ENCODE measurements at places on chromosomes 6 and 20.

DNA sequence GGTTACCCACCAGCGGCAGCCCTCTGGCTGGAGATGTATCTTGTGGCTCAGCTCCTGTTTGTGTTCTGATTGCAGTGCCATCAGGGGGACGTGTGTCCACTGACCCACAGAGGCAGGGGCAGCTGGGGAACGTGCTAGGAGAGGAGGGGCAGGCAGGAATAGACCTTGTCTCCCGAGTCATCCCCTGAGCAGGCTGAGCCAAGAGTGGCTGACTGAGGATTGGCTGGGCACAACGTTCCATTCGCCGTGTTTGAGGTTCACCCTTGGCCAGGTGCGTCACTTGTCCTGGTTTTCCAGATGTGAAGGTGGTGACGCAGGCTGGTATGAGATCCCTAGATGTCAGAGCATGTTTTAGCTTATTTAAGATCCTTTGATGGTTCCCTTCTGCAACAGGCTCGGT is 57.7 kb downstream of the ADNP start:
- no peak for DNase-seq

DNA sequence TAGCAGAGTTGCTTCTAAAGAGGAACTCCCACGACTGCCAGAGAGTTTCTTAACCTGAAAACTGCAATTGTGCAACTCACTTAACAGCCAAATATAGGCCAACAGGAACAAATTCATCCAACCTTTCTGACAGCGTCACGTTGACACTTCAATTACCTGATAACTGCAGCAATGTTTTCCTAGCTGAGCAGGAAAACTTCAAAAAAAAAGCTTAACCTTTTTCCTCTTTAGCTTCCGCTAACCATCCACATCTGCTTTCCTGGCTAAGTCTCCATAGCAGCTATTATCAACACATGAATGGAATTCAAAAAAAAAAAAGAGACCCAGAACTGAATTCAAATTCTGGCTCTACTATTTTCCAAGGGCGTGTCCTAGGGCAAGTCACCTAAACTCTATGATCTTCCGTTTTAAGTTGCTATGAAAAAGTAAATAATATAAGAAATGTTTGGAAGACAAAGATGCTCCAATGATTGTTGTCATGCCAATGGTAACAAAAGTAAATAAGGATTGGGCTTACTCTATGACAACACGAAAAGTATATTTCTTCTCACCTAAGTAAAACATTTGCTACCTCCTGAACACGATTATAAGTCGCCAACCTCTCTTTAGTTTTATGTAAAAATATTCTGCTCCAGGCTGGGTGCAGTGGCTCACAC is 524.6 kb upstream of the JARID2 start:
- peak; percentile 15 for DNase-seq

DNA sequence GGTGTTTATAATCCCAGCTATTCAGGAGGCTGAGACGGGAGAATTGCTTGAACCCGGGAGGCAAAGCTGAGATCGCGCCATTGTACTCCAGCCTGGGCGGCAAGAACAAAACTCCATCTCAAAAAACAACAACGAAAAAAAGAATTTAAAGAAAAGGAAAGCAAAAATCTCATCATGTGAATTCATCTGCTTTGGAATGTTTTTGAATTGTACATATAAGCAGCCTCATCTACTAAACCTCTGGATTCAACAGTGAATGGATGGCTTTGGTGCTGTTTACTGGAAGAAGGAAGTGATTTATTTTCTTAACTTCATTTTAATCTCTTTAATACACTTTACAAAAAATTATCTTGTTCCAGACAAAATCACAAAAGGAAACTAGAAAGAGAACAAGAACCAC is 51.8 kb upstream of the PNRC1 start:
- no peak for DNase-seq

DNA sequence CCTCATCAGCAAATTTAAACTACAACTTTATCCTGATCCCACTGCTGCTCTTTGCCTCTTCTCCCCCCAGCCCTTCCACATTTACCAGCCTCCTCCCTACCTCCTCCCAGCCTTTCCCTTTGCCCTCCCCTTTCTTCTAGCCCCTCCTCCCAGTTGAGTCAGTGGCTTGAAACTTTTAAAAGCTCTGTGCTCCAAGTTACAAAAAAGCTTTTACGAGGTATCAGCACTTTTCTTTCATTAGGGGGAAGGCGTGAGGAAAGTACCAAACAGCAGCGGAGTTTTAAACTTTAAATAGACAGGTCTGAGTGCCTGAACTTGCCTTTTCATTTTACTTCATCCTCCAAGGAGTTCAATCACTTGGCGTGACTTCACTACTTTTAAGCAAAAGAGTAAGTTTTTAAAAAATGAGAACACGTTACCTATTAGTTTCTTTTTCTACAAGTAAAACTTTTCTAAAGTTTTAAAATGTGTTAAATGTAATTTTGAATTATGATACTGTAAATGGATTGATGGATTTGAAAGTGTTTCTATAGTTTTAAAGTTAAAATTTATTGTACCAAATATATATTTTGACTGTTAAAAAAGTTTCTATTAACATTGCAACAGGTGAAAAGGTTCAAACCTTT is at the start of gene GJA1:
GJA1 (plus strand) TSS at position 203 of the 626 bp plus-strand sequence. CDS start 11,202 bp downstream, outside the sequence.
- DNase-seq, result no peak

DNA sequence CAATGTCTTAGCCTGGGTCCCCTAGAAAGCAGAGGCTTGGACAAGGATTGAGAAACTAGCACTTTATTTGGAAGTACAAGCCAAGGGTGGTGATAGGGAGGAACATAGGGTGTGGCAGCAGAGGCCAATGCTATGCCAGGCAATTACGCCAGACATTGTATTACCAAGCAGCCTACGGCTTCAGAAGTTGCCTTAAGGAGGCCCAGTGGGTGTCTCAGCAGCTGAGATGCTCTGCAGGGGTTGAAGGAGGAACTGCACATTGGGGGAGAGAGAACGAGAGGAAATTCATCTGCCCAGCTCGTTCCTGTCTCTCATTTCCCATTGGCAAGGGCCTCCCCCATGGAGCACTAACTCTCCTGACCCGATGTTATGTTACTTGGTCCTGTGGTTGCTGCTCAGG is 859 bp downstream of the C20orf202 start:
- DNase-seq, result no peak

DNA sequence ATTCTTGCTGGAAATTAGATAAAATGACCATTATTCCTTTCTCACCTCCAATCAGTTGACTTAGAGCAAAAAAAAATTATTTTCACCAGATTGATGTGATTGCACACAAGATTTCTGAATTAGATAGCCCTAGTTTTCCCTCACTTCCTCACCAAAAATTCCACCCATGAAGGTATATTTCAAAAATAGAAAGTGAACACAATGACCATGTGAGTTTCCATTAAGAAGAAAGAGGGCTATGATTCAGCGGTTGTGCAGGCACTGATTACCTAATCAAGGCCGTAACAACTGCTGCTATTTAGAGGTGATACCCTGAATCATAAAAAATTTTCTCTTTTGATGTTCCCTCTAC is 19.5 kb upstream of the RALGAPA2 start:
- no peak for DNase-seq
